ENCODE measurements at places on chromosomes 7 and 10. TPM values are rescaled to one million over a fixed set of nuclear protein-coding genes. Genes with fewer than 3 reads are reported as not detected.

SLC35G1 gene
- 4.8 TPM for total RNA-seq

DNA sequence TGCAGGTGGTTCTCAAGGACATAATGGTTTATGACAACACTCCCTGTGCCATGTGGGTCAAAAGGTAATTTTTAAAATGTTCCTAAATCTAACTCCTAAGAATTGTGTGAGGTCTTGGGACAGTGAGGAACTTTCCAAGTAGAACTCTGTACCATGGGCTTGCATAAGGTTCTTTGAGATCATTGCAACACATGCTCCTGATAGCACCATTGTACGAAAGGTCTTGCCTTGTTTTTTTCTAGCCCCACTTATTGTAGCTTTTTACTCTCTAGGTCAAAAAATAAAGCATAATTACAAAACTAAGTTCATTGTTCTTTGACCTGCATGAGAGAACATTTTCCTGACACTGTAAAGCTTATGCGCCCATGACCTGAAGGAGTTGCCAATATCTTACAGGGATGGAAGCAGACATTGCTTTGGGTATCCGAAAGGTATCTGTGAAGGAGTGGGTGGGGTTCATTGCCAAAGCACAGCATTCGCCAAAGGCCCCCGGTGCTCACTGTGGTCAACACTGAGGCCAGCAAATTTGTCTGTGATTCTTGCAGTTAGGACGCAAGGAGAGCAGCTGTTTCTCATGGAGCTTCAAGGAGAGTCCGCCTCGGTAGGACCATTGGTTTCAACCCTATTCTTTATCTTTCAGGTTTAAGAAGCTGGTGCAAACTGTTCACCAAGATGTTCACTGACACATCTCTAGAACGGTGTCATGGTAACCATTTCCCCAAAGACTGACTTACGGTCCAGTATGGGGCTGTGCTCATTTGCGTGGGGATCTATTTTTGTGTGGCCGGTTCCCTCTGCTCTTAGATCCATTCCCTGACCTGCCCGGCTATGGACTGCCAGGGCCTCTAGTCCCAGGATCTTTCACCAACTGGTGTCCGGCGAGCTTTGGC, 7.6 kb upstream of the PRKAG2 start:
- DNase-seq, result no peak
- no peak overlapping the region for H3K4me3 ChIP-seq
- peaks cover 4% of the 10 kb centered on the region for H3K4me1 ChIP-seq
- H3K27me3 ChIP-seq, result peaks cover 18% of the 10 kb centered on the region

DNA sequence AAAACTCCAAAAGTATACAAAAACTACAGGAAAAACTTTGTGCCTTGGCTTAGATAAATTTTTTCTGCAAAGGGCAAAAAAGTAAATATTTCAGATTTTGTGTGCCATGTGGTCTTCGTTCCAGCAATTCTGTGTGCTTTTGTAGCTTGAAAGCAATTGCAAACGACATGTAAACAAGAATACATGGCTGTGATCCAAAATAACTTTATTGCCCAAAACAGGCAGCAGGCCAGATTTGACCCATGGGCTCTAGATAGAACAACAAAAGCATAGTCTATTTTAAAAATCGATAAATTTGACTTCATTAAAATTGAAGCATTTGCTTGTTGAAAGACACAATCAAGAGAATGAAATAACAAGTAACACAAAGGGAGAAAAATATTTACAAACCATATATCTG, 336.6 kb downstream of the HPSE2 start:
- H3K36me3 ChIP-seq, result peaks cover 2% of the 10 kb centered on the region
- H3K27ac ChIP-seq, result no peak overlapping the region
- no peaks in the 10 kb centered on the region for H3K4me1 ChIP-seq

LRRC18 gene
- total RNA-seq, result not detected
